HTR-8/SVneo (cell line): ENCODE measurements at places on chromosomes 12 and 14.

GRCh38 chr12:69881771-69882170 is 56.7 kb downstream of the MYRFL start:
- DNase-seq, result no peak

- no peak for DNase-seq
Observed at GRCh38 chr12:111156304-111156703, 212.6 kb downstream of the PHETA1 start.

DNA sequence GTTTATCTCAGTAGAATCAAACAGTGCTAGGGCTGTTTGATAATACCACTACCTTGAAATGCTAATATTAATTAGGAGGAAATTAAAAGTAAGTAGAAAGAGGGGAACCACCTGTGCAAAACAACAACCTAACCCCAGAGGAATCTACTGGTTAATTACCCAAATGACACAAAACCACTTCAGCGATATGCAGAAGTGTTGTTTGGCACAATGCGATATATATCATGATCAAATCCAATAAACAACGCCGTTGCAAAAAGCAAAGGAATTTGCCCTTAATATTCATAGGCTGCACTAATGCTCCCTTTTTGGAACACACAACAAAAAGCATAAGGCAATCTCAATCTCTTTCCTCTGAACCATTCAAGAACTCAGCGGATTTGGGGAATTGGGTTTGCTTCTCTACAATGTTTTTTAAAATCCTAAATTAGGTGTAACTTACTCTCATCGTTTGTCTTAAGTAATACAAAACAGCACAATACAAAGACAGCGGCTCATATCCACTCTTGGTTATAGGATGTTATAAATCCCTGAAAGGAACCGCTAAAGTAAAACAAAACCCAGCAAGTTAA is 1.5 kb downstream of the MAP4K5 start:
- no peak for DNase-seq

- DNase-seq, result no peak
Observed at GRCh38 chr12:112199136-112199535, 73.8 kb downstream of the TRAFD1 start.

- DNase-seq, result no peak
Observed at GRCh38 chr12:27096420-27096819, 14.0 kb upstream of the C12orf71 start.

GRCh38 chr12:8890313-8891085 is 23.8 kb upstream of the PHC1 start:
- peak; percentile 51 for DNase-seq

GRCh38 chr14:30445011-30445793 is 113.8 kb upstream of the G2E3 start:
- no peak for DNase-seq

GRCh38 chr14:36724162-36724561 is 62.5 kb downstream of the PAX9 start:
- no peak for DNase-seq

DNA sequence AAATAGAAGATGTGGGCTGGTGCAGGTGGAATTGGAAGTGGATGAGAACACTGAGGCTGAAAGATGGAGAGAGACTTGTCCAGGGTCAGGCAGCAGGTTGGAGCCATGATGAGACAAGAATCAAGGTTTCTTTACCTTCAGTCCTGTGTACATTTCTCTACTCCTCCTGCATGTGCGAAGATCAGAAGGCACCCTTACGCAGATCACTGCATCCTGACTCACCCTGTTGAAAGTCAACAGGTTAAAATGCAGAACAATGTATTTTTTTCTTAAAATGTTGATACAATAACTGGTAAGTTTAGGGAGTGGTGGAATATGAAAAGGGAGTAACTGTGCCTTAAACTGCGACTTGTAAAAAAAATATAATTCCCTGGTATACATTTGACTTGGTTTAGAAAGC is 47.8 kb downstream of the TESPA1 start:
- DNase-seq, result no peak

- no peak for DNase-seq
Observed at GRCh38 chr14:85142982-85143381, 387.0 kb upstream of the FLRT2 start.

- no peak for DNase-seq
Observed at GRCh38 chr12:121364683-121365121, 12.5 kb upstream of the ANAPC5 start.

- no peak for DNase-seq
Observed at GRCh38 chr14:97266653-97267052, 469.5 kb downstream of the VRK1 start.

GRCh38 chr12:99573980-99574379 is 73.6 kb upstream of the GARIN6 start:
- no peak for DNase-seq

DNA sequence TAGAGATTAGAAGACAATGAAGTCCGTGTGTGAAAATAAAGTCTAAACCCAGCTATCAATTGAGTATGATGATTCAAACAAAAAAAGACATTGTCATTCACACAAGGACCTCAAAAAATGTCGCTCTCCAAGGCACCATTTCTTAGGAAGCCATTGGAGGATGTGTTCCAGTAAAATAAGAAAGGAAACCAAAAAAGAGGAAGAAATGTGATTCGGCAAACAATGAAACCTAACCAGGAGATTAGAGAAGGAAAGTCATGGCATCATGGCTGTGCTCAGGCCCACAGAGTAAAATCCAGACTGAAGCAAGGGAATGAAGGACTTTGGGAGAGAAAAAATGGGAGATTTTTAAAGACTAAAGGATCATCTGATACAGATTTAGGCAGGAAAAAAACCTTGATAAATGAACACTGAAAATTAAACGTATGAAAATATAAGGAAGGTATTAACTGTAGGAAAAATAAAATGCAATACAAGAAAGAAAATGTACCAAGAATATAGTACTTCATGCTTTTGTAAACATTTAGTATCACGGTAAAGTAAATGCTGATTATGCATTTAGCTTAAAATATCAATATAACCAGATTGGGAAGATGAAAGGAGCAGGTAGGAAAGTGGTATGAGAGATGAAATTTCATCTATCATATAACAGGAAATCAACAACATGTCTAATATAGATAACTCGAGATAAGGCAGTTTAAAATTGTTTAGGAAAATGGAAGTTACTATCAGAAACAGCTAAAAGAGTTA is 38.2 kb upstream of the MTHFD1 start:
- no peak for DNase-seq

DNA sequence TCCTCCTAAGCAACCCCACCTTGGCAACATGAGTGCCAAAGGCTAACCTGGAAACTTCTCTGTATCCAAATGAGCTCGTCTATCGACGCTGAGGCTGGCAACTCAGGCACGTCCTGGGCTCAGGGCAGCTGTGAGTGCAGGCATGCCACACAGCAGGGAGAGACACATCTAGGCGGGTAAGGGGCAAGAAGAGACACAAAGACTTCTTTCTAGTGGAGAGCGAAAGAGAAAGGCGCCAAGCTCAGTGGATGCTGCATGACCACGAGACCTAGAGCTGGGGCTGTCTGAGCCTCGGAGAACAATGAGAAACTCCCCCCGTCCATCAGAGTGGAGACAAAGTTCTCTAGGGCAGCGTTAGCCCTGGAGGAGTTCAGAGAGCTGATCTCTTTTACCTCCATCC is 170.4 kb downstream of the CALM1 start:
- DNase-seq, result no peak

- DNase-seq, result no peak
Observed at GRCh38 chr12:14403711-14404196, 38.3 kb downstream of the ATF7IP start.

DNA sequence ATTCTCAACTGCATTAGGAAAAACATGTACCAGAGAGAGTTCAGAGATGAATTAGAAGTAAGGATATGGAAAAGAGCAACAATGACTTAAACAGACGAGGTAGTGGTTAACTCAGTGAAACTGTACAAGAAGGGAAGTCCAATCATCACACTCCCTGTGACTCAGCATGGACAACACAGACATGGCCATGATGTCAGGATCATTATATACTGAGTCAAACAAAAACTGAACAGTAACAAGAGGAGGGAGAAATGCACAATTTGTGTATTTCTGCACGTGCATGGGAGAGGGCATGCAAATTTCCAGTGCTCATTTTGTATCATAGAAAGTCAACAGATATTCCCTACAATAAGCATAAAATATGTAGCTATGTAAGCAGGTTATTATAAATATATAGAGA is 1037.8 kb downstream of the BCL11B start:
- DNase-seq, result no peak

GRCh38 chr12:81987371-81987770 is 228.2 kb upstream of the PPFIA2 start:
- no peak for DNase-seq

DNA sequence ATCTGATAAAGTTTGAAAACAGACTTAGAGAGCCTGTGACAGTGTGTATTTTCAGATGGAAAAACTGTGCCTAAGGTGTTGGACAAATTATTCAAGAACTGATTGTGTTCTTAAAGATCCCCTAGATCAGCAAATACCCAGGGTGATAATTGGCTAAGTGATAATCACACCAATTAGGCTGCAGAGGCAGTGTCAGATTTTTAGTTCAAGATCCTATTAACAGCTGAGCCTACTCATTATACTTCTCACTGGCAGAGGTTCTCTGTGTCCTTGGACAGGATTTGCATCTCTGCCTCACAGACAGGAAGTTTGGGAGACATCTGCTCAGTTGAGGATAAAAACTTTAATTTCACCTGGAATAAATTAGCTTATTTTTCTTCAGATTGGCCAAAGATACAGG is 4.3 kb upstream of the FGD4 start:
- DNase-seq, result no peak

DNA sequence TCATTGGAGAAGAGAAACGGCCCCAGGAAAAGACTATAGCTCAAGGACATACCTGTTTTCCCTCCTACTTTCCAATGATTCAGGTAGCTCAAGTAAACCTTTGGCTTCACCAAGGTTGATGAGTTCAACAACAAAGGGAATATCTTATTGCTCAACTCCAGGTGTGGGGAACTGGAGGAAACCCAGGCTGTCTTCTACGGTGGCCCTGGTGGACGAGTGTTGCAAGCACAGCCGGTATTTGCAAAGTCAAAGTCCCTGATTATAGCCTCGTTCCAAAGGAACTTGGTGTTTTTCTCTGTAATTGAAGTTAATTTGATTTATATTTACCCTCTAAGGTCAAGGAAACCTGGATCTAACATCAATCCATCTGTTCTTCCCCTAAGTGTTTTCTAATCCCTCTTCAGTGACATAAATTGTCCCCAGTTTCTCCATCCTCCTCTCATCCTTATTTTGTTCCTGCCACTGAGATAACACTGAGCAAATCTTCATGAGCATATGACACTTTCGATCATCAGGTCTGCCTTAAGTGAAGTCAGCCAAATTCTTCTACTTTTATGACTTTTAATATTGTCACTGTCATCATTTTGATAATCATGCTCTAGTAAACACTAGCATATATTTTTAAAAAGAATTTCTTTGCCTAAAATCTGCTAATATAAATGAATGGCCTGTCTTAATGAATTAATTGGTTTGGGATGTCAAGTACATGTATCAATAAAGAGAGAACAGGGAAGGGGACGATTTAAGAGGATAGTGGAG is 174.6 kb upstream of the TBX3 start:
- no peak for DNase-seq

DNA sequence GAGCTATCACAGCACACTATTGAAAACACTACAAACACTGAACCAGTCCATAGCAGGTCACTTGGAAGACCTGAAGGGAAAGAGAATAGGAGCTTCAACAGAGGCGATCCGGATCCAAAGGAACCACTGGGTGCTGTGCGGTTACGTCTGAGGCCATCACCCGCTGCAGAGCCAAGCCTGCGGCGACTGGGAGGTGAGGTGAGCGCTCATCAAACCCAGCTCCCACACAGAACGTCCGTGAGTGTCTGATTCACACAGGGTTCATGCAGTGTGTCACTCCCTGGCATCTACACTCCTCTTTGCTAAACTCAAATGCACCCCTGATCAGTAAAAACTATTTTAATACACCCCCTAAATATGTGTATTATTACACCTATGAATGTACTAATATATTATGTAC is 64.1 kb downstream of the TMEM132D start:
- DNase-seq, result no peak

- DNase-seq, result no peak
Observed at GRCh38 chr12:53078425-53079225, 565 bp downstream of the SPRYD3 start.

- no peak for DNase-seq
Observed at GRCh38 chr12:81896771-81897170, 137.6 kb upstream of the PPFIA2 start.

DNA sequence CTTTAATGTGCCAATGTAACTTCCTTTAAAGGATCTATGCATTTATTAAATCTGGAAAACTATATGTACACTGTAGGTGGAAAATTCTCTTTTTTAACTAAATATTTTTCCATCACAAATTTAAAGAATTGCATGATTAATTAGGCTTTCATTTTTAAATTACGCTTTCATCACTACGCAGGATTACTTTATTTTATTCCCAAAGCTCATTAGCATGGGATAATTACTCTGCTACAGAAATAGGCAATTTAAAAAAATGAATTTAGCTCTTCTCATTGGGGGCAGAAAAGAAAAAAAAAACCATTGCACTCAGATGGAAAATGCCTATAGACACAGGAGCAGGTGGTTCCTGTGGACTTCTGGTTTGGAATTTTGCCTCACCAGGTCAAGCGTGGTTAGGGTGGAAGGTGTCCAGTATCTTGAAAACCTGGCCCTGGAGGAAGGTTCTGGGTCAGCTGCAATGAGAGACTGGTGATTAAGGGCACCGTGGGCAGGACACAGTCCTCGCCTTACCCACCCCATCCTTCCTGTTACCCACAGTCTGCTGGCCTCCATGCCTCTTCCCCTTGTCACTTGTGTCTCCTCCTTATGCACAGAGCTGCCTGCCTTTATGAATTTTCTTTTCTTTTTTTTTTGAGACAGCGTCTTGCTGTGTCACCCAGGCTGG is 17.3 kb upstream of the RIN3 start:
- DNase-seq, result no peak

DNA sequence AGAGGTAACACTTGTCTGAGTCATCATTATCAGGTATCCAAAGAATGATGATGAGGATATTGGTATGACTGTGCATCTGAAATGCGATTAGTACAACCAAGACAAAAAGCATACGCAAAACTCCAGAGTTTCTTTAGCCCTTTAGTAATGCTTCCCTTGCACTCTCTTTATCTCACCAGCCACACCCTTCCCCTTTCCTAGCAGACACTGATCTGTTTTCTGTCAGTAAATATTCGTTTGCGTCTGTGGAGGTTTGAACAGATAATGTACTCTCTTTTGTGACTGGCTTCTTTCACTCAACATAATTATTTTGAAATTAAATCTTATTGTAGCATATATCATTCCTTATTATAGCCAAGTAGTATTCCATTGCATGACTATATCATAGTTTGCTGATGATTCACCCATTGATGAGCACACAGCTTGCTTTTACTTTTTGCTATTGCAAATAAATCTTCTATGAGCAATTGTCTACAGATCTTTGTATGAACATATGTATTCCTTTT is 775.7 kb downstream of the SLC6A15 start:
- DNase-seq, result no peak

DNA sequence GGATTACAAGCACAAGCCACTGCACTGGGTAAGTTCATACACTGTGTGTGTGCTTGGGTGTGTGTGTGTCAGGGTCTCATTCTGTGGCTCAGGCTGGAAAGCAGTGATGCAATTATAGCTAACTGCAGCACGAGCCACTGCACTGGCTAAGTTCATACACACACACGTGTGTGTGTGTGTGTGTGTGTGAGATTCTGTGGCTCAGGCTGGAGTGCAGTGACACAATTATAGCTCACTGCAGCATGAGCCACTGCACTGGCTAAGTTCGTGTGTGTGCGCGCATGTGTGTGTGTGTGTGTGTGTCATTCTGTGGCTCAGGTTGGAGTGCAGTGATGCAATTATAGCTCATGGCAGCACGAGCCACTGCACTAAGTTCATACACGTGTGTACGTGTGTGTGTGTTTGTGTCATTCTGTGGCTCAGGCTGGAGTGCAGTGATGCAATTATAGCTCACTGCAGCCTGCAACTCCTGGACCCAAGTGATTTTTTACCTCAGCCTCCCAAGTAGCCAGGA is 85.4 kb downstream of the HECTD1 start:
- no peak for DNase-seq
